Heart right ventricle (tissue), 16 donors: ENCODE measurements at places on chromosomes 5 and 9. TPM values are rescaled to one million over a fixed set of nuclear protein-coding genes. Genes with fewer than 3 reads are reported as not detected.

GRCh38 chr5:72630081-72630480 lies 122.9 kb upstream of the ZNF366 start:
- no peaks in the 10 kb centered on the region for H3K4me1 ChIP-seq
- DNase-seq = no peak
- H3K36me3 ChIP-seq = no peaks in the 10 kb centered on the region

GRCh38 chr5:146394486-146394885 lies 52.6 kb upstream of the TCERG1 start:
- no peak for DNase-seq
- no peaks in the 10 kb centered on the region for H3K36me3 ChIP-seq
- no peaks in the 10 kb centered on the region for H3K4me1 ChIP-seq
- peaks cover 20% of the 10 kb centered on the region for H3K27me3 ChIP-seq
- no peak overlapping the region for H3K4me3 ChIP-seq

DNA sequence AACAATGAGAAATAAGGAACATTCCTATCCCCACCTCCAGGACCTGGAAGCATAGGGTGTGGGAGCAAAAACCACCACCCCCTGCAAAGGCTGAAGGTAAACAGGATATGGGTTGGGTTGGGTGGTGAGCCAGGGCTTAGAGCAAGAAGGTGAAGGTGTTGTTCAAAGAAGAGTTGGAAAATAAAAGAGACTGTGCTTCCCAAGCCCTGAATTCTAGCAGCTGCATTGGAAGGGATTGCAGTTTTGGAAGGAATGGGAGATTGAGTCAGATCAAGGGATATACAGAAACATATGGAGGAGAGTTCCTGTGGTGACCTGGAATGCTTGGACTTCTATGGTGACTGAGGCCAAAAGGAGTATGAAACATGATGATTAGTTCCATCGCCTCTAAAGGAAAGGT lies 24.7 kb upstream of the MTAP start:
- no peaks in the 10 kb centered on the region for H3K36me3 ChIP-seq
- DNase-seq = no peak
- H3K27me3 ChIP-seq = peaks cover 5% of the 10 kb centered on the region
- H3K4me1 ChIP-seq = no peaks in the 10 kb centered on the region
- H3K27ac ChIP-seq = no peak overlapping the region
- no peak overlapping the region for H3K4me3 ChIP-seq

DNA sequence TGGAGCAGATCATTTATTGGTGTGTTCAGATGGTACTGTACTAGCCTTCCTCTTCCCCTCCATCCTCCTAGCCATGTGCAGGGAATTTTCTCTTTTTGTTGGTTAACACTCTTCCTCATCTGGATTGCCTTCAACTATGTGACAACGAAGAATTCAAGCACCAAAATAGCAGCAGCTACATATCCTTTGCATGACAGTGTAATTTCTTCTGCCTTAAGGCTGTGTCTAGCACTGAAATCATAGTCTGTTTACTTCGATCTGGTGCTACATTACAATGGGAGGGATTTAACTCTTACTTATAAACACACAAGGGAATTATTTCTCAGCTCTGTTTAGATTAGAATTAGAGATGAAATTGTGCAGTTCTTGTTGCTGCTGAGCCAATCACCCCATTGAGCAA lies 260.4 kb downstream of the ARL15 start:
- H3K27me3 ChIP-seq = no peaks in the 10 kb centered on the region
- no peak overlapping the region for H3K4me3 ChIP-seq
- peak overlapping the region; percentile 11 for H3K27ac ChIP-seq
- H3K36me3 ChIP-seq = no peaks in the 10 kb centered on the region

GRCh38 chr5:9282211-9282610 lies 263.7 kb downstream of the SEMA5A start:
- no peaks in the 10 kb centered on the region for H3K27me3 ChIP-seq
- no peak for DNase-seq
- H3K4me1 ChIP-seq = peaks cover 11% of the 10 kb centered on the region
- H3K27ac ChIP-seq = no peak overlapping the region
- no peaks in the 10 kb centered on the region for H3K36me3 ChIP-seq

DNA sequence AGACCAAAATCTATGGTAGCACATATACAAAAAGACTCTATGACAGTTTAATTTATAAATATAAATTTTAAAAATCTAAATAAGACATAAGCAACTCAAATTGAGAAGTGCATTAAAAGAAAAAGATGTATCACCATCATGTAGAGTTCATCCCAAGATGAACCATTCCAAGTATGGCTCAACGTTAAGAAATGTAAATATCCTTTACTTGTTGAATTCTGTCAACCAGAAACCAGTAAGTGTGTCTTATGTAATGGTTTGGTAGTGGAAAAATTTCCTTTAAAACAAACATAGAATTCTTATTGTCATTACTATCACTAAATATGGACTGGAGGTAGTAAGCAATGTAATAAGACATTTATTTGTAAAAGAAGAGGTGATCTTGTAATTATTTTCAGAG lies 87.3 kb downstream of the YIPF5 start:
- no peak overlapping the region for H3K4me3 ChIP-seq
- H3K27ac ChIP-seq = no peak overlapping the region
- no peak for DNase-seq
- H3K27me3 ChIP-seq = no peaks in the 10 kb centered on the region

GRCh38 chr5:139453683-139454567 lies 8.6 kb downstream of the ECSCR start:
- H3K36me3 ChIP-seq = peaks cover 28% of the 10 kb centered on the region
- no peak overlapping the region for H3K27ac ChIP-seq
- H3K4me1 ChIP-seq = peaks cover 9% of the 10 kb centered on the region
- no peak for DNase-seq

GRCh38 chr5:131096774-131097710 lies 68.0 kb downstream of the HINT1 start:
- no peaks in the 10 kb centered on the region for H3K4me1 ChIP-seq
- no peaks in the 10 kb centered on the region for H3K36me3 ChIP-seq

DNA sequence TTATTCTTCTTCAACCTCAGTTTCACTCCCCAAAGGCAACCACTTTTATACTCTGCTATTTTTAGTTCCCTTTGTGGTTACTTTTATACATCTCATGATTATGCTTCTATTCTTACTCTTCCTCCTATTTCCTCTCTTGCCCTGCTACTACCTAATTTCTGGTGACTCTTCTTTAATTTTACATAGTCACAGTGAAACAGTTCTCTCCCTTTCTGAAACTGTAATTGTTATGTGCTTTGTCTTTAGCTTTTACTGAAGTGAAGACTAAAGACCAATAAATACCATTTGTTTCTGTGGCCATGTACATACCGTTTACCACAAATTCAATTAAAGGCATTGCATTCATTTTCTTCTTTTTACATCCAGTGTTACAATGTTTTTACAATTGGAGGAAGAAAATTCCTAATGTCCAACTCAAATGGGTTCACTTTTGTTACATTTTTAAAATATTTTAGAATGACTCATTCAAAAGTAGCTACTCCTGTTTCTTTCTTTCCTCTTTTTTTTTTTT lies 410.6 kb downstream of the PSAT1 start:
- no peak overlapping the region for H3K4me3 ChIP-seq
- no peak overlapping the region for H3K27ac ChIP-seq

GRCh38 chr9:87551772-87552217 lies 54.1 kb downstream of the DAPK1 start:
- no peak overlapping the region for H3K27ac ChIP-seq
- peaks cover 38% of the 10 kb centered on the region for H3K4me1 ChIP-seq
- H3K27me3 ChIP-seq = no peaks in the 10 kb centered on the region
- H3K4me3 ChIP-seq = no peak overlapping the region

GRCh38 chr9:84294241-84294950 lies 46.2 kb downstream of the SLC28A3 start:
- no peaks in the 10 kb centered on the region for H3K4me1 ChIP-seq
- DNase-seq = no peak
- no peaks in the 10 kb centered on the region for H3K36me3 ChIP-seq
- H3K4me3 ChIP-seq = no peak overlapping the region

DNA sequence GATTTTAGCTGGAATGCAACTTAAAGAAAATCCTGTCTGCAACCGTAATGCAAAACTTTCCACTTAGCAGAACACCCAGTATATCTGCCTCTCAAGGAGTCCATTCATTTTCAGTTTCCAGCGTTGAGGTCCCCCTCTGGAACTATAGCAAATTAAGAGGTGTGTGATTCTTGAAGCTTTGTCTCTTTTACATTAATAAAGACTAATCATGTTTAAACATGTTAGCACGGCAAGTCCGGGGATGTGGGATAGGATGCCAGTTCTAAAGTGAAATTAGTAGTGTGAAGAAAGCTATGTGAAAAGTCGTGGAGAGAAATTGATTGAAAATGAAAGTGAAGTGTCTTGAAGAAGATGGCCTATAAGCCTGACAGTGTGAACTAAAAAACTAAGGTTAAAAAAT lies 429.1 kb downstream of the NR2F1-AS1 start:
- no peak overlapping the region for H3K4me3 ChIP-seq
- no peak for DNase-seq
- no peak overlapping the region for H3K27ac ChIP-seq
- H3K27me3 ChIP-seq = no peaks in the 10 kb centered on the region
- no peaks in the 10 kb centered on the region for H3K4me1 ChIP-seq

GRCh38 chr5:170503990-170504596 lies at the start of gene KCNIP1:
Gene KCNIP1 (plus strand): TSS chr5:170504020.
- peak within 1 kb of the TSS; percentile 36 for H3K4me3 ChIP-seq
- H3K27ac ChIP-seq = no peak within 1 kb of the TSS
- no peak for DNase-seq
- H3K36me3 ChIP-seq = no peaks in the 10 kb centered on the region

- no peak overlapping the region for H3K4me3 ChIP-seq
- no peak for DNase-seq
Observed at GRCh38 chr5:76475936-76476335, 72.9 kb downstream of the IQGAP2 start.

DNA sequence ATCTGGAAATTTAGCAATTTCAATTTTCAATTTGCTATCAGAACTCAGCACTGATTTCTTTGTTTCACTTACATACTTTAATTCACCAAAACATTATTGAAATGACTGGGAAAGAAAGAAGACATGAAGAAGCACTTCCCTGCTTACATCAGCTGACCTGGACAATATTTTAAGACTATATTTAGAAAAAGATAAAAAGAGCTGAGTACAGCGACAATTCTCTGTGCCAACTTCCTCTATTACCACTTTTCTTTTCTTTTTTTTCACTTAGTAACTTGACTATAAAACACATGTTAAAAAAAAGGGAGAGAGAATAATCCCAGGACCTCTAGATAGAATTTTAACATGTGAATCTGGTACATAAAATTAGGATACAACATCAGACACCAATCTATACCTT lies 35.6 kb downstream of the MEF2C start:
- H3K4me3 ChIP-seq = no peak overlapping the region
- no peak overlapping the region for H3K27ac ChIP-seq
- H3K4me1 ChIP-seq = no peaks in the 10 kb centered on the region
- no peaks in the 10 kb centered on the region for H3K27me3 ChIP-seq
- no peak for DNase-seq

DNA sequence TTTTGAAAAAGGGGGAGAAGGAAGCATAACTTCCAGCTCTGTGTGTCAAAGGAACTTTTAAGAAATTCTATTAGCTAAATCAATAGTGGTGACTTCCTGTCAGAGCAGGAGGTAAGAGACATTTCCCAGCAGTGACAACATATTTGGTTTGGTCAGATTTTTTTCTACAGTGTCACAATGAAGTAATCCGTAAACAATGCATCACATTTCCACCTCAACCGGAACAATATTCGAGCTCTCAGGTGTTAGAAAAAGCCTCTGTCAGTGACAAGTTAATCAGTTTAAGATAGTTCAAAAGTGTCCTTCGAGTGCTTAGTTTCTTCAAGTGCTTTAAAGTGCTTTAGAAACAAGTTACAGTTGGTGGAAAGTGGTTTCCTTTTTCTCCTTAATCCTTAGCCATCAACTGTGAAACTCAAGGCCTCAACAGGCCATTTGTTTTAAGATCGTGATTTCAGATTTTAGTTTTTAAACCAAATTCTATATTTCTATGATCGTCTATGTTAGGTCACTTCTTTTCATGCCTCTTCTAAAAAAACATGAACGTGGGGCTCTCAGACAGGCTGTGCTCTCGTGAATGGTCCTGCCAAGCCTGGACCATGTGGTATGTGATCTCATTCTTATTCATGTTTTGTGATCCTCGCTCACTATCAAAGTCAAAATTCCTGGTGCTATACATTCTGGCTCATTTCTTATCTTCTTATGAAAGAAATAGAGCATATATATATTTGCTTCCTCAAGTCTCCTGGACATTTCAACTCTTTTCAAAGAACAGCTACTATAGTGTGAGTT lies 181.9 kb upstream of the HMHB1 start:
- H3K27ac ChIP-seq = no peak overlapping the region
- H3K4me3 ChIP-seq = no peak overlapping the region
- DNase-seq = no peak

DNA sequence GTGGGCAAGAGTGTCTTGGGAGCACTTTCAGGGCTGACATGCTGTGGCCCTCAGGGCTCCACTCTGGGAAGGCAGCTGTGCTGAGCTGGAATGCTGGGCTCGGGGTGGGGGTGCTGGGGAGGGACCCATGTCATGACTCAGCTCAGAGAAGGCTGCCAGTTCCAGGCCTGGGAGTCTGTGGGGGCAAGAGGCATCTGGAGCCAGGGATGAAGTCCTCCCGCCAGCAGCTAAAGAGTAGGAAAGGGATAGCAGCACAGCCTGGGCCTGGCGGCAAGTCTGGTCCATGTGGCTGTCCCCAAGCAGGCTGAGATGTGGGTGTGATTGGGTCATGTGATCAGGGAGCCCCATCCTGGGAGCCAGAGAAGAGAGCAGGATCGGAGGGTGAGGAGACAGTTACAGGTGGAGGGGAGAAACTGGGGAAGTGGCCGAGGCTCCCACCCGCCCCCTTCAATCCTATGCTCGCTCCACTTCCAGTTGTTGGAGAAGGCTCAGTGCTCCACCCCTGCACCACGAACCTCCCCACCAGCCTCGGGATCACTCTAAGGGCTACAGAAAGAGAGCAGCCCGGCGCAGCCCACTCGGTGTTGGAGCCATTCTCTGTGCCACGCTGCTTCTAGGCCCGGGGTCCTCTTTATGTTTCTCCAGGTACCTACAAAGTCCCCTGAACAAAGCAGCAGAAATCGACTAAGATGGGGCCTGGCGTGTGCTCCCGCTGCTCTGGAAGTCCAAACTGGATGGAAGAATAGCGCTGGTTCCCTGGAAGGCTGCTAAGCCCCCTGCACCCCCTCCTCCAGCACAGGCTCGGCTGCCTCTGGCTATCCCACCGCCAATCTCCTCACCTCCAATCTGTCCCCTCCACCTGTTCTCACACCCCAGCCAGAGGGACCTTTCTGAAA lies 12.0 kb downstream of the PDGFRB start:
- H3K36me3 ChIP-seq = no peaks in the 10 kb centered on the region
- no peaks in the 10 kb centered on the region for H3K27me3 ChIP-seq
- H3K27ac ChIP-seq = peak overlapping the region; percentile 87
- peak; percentile 81 for DNase-seq
- peaks cover 41% of the 10 kb centered on the region for H3K4me1 ChIP-seq
- peak overlapping the region; percentile 21 for H3K4me3 ChIP-seq

GRCh38 chr5:32538031-32538547 lies 47.3 kb upstream of the SUB1 start:
- no peaks in the 10 kb centered on the region for H3K36me3 ChIP-seq
- no peaks in the 10 kb centered on the region for H3K4me1 ChIP-seq
- no peak for DNase-seq

GRCh38 chr9:82354279-82354659 lies 365.7 kb downstream of the SPATA31D1 start:
- no peak overlapping the region for H3K27ac ChIP-seq
- H3K4me3 ChIP-seq = no peak overlapping the region
- no peaks in the 10 kb centered on the region for H3K27me3 ChIP-seq
- no peaks in the 10 kb centered on the region for H3K4me1 ChIP-seq
- no peaks in the 10 kb centered on the region for H3K36me3 ChIP-seq

ARID3C gene
- not detected for total RNA-seq

SIT1 gene
- not detected for total RNA-seq

ZNF618 gene
- total RNA-seq = 1.5 TPM

GCNT4 gene
- 0.20 TPM for total RNA-seq

QRFP gene
- not detected for total RNA-seq

CAMK4 gene
- total RNA-seq = 0.61 TPM

RNF180 gene
- 20.6 TPM for total RNA-seq

WHRN gene
- 0.35 TPM for total RNA-seq

PITX1 gene
- not detected for total RNA-seq
